ENCODE measurements at places on chromosomes 11 and 22.

DNA sequence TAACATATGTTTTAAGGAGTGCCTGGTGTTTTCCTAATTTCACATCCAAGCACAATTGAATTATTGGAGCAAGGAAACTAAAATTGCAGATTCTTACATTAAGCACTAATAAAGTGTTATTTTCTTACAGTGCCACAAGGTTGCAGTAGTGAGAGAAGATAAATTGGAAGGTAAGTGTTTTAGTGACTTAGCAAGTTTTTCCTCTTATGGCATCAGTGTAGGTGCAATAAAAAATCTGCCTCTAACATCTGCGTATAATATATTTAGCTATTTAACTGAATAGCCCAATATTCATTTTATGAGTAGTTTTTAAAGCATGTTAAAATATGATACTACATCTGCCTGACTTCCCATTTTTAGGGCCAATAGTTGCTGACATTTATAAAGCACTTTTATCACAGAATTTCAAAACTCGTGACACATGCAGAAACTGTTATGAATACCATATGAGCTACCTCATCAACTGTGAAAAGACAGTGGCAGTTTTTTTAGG is 19.0 kb downstream of the POLD3 start:
- DNase-seq, result peak; percentile 64

DNA sequence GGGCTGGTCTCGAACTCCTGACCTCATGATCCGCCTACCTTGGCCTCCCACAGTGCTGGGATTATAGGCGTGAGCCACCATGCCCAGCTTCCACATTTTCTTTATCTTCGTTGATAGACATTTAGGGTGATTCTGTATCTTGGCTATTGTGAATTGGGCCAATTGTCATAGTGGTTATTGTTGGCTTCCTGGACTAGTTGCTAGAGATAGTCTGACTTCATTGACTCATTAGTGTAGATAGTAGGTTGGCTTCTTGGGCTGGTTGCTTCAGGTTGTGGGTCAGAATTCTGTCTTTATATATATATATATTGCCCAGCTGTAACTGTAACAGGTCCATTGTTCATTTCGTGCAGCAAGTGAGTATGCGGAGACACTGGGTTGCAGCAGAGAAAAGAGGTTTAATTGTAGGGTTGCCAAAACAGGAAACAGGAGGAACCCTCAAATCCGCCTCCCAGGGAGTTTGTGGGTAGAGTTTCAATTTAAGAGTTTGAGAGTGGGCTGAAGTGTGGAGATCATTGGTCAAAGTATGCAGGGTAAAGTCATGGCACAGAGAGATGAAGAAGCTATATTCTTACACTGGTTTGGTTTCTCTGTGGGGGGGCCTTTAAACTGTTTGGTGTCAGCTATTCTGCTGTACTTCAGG is 22.0 kb downstream of the ATG13 start:
- no peak for DNase-seq

GRCh38 chr11:116688202-116688540 is 84.6 kb downstream of the BUD13 start:
- DNase-seq, result no peak

GRCh38 chr22:38844315-38845003 is 631 bp upstream of the NPTXR start:
- DNase-seq, result no peak

DNA sequence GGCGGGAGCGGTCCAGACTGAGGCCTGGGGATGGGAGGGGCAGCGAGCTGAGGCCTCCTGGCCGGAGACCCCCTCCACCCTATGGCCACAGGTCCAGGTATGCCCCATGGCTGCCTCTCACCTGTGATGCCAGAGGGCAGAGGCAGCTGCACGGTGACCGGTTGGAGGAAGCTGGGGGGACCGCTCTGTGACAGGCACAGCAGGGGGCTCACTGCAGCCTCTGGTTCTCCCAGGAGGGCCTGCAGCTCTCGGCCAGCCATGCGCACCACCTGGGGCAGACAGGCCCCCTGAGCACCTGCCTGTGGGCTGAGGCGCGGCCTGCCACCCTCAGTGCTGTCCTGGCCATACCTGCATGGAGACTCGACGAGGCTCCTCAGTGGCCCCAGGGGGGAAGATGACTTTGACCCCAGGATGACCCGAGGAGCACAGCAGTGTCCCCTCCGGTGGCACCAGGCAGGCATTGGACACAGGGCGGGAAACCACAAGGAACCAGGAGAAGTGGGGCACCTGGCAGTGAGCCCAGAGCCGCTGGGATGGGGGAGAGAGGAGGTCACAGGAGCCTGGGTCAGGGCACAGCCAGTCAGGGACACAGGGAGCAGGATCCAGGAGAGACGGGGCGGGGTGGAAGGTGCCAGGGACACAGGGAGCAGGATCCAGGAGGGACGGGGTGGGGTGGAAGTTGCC is 3.2 kb upstream of the SLC25A22 start:
- no peak for DNase-seq

DNA sequence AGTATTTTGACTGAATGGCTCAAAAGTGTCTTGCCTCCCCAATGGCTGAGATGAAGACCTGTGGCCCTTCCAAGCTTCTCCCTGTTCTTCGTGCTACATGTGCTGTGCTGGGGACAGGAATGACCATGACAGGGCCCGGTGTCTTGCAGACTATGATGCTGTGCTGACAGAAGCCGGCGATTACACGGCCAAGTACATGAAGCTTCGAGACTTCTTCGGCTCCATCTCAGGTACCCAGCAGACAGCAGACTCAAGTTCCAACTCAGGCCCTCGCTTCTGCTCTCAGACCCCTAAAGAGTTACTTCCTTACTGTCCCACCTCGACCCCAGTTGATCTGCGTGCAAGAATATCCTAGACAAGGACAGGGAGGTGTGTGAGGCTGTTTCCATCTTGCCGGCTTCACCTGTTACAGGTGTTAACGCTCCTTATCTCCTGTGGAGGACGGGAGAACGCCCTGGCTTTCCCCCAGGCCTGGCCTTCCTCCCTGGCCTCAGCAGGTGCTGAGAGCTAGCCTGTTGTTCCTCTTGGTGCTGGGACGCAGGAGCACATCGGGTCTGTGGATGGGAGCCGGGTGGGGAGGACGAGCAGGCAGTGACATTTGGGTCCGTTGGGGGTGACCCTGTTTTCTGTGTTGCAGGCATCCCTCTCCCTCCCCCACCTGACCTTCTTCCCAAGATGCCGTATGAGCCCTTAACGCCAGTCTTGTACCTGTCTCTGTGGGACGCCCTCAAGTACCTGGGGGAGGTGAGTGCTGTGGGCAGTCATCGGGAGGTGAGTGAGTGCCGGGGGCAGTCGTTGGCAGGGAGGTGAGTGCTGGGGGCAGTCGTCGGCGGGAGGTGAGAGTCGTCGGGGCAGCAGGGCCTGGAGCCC is 38.1 kb downstream of the GLB1L2 start:
- no peak for DNase-seq

DNA sequence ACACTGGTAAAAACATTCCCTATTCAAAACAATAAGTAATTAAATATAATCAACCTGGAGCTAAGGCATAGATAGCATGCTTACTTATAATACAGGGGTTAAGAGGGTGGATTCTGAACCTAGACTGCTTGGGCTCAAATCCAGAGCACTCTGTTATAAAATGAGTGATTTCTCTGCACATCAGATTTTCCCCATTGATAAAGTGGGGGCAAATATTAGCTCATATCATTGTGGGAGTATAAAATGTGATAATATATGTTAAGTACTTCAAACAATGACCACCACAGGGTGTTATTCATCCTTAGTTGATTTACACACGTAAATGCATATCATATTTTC is 139.4 kb downstream of the LUZP2 start:
- DNase-seq, result no peak

DNA sequence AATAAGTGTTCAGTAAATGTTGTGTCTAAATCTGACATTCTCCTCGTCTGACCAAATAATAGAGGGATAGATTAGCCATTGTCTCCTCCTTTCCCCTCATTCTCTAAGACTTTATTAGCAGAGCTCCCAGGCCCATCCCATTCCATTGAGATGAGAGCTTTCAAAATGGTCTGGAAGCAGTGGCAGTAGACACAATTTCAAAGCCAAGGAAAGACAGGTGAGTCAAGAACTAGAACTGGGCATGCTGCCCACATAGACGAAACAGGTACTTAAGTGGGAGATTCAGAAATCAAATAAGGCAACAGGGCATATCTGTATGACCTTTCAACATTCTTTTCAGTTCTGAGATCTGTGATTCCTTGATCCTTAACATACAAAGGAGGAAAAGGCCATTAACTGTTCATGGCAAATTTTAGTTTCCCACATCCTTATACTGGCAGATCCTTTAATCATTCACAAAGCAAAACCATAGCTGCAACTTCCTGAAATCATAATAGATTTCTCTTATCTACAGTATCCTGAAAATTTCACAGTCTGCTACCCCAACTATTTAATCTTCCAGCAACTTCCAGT is 96.6 kb upstream of the KCNA4 start:
- no peak for DNase-seq

DNA sequence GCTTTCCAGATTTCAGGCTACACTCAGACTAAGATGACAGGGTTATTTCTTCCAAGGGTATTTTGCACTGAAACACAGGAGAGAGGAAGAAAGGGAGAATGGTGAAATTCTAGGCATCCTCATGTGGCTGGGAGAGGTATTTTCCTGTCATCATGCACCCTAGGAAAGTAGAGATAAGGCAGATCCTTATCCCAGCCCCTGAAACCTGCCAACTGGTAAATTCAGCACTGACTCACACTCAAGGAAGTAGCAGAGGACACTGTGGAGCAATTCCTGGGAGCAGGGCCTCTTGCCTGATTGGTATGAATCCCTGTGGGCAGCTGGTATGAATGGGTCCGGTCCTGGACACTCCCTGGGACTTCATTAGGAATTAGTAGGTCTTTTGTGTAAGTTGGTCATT is 37.6 kb upstream of the SLC5A1 start:
- DNase-seq, result no peak

DNA sequence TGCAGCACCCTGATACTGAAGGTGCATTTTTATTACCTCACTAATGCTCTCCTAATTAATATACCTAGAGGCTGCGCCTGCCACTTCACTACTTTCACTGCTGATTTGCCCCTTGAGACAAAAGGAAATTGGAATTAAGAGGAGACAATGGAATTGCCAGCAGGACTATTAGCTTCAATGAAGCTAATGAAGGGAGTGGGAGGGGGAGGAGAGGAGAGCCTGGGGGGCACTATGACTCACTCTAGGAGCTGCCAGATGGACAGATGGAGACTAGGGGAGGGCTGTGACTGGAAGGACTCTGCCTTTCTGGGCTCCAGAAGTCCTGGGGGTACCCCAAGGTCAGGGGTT is 102.8 kb upstream of the DRD2 start:
- no peak for DNase-seq

DNA sequence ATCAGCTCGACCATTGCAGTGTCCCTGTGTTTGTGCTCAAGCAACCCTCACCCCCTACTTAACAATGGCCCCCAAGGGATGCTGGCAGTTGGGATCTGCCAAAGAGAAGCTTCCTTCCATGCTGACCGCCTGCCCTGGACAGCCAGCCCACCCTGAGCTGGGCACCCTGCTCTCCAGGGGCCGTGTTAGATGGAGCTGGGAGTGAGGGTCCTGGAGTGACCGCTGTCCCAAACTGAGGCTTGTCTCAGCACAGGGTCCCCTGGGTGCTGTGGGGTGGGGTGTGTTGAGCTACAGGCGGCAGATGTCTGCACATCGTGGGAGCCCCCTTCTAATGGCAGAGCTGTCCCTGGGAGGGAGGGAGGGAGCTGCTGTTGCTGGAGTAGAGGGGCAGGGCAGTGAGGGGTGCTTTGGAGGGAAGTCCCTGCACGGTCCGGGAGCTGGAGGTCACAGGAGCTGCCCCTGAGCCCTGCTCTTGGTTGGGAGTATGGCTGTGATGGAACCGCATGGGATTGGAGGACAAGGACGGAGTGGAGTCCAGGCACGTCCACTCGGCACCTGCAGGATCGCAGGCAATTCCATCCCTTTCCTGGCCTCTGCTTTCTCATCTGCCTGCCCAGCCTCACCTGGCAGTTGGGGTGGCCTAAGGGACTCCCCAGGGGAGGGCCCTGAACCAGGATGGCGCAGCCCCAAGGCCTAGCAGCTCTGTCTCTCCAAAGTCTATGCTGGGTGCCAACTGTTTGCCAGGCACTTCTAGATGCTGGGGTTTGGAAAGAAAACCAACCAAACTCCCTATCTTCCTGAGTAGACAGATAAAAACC is 126.3 kb downstream of the ARHGAP8 start:
- DNase-seq, result no peak

DNA sequence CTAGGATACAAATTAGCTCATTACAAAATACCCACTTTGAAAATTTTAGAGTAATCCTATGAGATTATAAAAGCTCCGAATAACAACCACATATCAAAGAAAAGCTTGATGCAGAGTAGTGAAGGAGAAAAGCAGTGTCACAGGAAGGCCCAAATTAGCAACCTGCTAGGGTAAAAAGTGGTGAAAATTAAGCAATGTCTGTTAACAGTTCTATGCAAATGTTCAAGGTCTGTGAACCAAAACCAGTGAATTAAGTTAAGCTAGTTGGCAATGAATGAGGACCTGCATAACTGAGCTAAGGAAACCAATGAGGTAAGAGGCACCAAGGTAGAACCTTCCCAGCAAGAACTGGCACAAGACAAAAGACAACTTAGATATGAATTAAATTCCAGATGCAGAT is 29.6 kb downstream of the PRDM10 start:
- DNase-seq, result no peak

DNA sequence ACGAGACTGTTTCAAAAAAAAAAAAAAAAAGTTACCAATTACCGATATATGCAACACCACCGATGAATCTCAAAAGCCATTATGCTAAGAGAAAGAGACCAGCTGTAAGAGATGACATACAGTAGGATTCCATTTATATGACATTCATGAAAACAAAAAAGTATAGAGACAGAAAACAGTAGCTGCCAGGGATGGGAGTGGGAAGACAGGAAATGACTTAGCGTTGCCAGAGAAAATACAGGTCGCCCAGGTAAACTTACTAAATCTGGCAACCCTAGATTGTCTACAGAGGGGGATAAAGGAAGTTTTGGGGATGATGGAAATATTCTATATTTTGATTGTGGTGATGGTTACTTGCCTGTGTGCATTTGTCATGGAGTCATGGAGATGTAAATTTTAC is 7.9 kb upstream of the C11orf24 start:
- DNase-seq, result no peak

- DNase-seq, result no peak
Measured at GRCh38 chr22:32044913-32045312, 1.9 kb downstream of the SLC5A1 start.

- DNase-seq, result no peak
Measured at GRCh38 chr11:84886344-84886743, 740.8 kb downstream of the DLG2 start.

DNA sequence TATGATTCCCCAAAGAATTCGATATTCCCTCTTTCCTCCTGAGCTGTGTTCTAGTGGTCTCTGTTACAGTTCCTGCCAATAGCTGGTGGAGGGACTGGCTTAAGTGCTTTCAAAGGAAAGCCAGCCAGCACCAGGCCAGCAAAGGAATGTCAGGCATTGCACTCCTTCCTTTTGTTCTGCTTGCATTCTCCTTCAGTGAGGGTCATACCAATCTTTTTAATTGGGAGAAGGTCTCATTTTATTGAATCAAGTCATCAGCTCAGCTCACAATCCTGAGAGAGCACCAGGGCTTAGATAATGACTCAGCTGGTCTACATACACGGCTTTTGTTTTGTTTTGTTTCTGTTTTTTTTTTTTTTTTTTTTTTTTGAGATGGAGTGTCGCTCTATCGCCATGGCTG is 222.9 kb downstream of the NAV2 start:
- no peak for DNase-seq

- no peak for DNase-seq
Measured at GRCh38 chr22:41844513-41844912, 11.6 kb downstream of the SREBF2 start.

GRCh38 chr11:34941688-34942087 is 25.3 kb downstream of the PDHX start:
- DNase-seq, result no peak

GRCh38 chr22:36727110-36727509 is 23.6 kb upstream of the CACNG2 start:
- no peak for DNase-seq

Measured in AG04449 (cell line).